Spleen (tissue), 13 donors: ENCODE measurements at places on chromosomes 13 and 19. TPM values are rescaled to one million over a fixed set of nuclear protein-coding genes. Genes with fewer than 3 reads are reported as not detected.

The BCL2L12 gene
- 36.7 TPM for polyA plus RNA-seq

The GRIN2D gene
- polyA plus RNA-seq: 0.10 TPM

The LATS2 gene
- polyA plus RNA-seq: 2.7 TPM

The S1PR4 gene
- 59.6 TPM for polyA plus RNA-seq

The ZNF878 gene
- not detected for polyA plus RNA-seq

The TJP3 gene
- 1.1 TPM for polyA plus RNA-seq

The CKM gene
- 4.4 TPM for polyA plus RNA-seq

The SRRM5 gene
- polyA plus RNA-seq: 0.26 TPM

The ZNF534 gene
- polyA plus RNA-seq: not detected

The VSTM2B gene
- polyA plus RNA-seq: not detected

The YIPF2 gene
- 28.6 TPM for polyA plus RNA-seq

The TPRX2 gene
- not detected for polyA plus RNA-seq

The COL5A3 gene
- polyA plus RNA-seq: 2.2 TPM

The PSG3 gene
- not detected for polyA plus RNA-seq

The RPL36 gene
- 2,825 TPM for polyA plus RNA-seq

The TEX29 gene
- 0.74 TPM for polyA plus RNA-seq

The SCN1B gene
- polyA plus RNA-seq: 3.7 TPM

The TEX26 gene
- polyA plus RNA-seq: not detected

The VAV1 gene
- polyA plus RNA-seq: 40.9 TPM
